Cerebellar cortex (tissue), 1 donor: ENCODE measurements at places on chromosomes 7 and 10.

GRCh38 chr10:111093741-111094380 is 17.0 kb downstream of the ADRA2A start:
- DNase-seq, result no peak

GRCh38 chr10:131419797-131420196 is 108.3 kb upstream of the TCERG1L start:
- DNase-seq, result no peak

DNA sequence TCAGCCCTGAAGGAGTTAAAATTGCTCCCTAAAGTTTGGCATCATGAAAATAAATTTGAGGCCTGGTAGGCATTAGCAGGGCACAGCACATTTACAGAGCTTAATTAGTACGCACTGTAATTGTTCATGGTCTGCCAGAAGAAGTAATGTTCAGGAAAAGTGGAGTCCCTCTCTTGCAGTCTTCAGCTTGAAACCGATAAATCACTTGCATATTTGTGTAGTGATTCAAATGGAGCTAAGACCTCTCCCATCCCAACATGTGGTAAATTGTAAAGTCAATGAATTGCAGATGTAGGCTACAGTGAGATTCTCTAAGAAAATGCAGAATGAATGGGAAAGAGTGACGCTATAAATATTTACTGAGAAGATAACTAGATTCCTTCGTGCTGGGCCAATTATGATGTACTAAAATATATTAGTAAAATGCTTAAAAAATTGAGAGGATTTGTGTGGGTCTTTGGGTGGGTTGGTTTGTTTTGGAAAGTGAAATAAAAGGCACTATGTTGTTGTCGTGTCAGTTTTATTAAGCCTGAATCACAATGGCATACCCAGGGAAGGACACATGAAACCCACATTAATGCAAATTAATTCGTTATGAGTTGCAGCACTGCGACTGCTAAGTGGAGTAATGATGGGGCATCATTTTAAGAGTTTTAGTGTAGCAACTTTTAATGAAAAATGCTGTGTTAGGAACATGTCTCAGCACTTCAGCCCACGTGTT is 8.4 kb downstream of the TCF7L2 start:
- DNase-seq, result no peak

GRCh38 chr10:131430716-131431412 is 119.3 kb upstream of the TCERG1L start:
- DNase-seq, result no peak

GRCh38 chr7:35504365-35504764 is 190.6 kb downstream of the HERPUD2 start:
- no peak for DNase-seq

GRCh38 chr7:47046949-47047348 is 535.0 kb downstream of the TNS3 start:
- no peak for DNase-seq

GRCh38 chr10:70616761-70617160 is 14.2 kb upstream of the PRF1 start:
- no peak for DNase-seq

- no peak for DNase-seq
Observed at GRCh38 chr7:42198974-42199668, 37.9 kb downstream of the GLI3 start.

- no peak for DNase-seq
Observed at GRCh38 chr7:13093160-13093559, 405.7 kb downstream of the ARL4A start.

DNA sequence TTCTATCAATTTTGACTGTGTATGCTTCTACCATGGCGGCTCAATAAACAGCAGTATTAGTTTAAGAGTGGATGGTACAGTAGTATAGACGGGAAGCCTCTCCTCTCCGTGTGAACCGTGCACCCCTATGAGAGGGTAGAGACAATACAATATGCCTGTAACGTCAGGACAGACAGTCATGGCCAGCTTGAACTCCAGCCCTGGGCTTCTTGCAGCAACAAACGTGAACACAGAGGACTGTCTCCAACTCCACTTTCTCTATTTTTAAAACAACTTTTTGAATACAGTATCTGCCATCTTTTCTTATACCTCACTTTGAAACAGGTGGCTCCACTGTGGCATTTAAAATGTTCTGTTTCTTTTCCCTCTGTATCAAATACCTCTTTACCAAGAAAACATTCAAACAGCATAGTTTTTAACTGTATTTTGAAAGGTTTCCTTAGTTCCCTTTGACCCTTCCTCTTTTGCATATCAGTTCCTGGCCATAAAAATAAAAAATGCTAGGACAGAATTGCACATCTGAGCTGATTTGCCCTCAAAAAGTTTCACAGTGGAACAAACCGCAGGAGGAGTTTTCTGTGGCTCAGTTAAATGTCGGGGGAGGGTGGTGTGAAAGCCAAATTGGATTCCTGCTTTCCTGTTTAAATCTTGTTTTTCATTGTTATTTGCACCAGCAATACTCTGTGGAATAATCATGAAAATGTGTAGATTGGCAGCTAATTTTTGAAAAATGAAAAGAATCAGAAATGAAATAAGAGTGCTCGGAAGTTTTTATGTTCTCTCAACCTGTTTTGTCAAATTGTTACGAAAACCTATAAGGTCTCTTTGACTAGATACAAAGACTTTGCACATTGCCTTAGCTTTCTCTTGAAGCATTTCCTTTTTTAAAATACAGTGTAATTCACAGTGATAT is 8.0 kb downstream of the IKZF1 start:
- DNase-seq, result no peak

GRCh38 chr7:87322912-87323311 is 22.6 kb upstream of the CROT start:
- DNase-seq, result no peak

- DNase-seq, result no peak
Observed at GRCh38 chr10:90031776-90032175, 330.4 kb downstream of the KIF20B start.

- DNase-seq, result no peak
Observed at GRCh38 chr7:151807846-151808245, 69.1 kb downstream of the PRKAG2 start.

DNA sequence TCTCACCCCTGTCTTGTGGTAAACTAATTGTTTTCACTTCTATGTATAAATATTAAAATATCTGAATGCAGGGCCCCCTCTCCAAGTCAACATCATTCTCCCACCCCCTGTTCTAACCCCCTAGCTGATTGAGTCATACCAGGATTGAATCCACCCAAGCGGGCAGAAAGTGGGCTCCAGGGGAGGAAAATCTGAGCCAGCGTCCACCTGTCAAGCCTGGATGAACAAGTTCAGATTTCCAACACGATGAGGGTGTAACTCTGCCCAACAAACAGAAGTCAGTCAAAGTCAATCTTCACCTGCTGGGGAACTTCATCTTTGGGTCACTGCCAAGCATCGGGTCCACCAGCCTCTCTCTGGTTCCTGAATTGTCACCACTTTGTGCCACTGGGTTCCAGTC is 162.9 kb upstream of the CELF2 start:
- DNase-seq, result peak; percentile 3
